ENCODE measurements at places on chromosomes 13 and 19.

DNA sequence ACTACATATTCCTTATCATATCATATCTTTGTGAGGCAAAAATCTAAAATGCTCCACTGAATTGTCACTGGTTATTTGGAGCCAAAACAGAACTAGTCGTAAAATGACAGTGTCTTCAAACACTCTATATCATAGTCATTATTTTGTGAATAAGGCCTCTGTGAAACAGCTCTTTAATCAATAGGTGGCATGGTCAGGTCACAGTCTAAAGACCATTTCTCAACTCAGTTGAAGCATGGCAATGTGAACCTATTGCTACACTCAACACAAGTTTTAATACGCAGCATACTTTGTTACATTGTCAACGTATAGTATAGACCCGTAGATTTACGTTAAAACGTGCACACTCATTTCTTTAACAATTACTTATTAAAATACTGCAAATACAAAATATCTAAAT is 131.3 kb upstream of the PCDH20 start:
- DNase-seq = no peak

- no peak for DNase-seq
These were observed 795.8 kb downstream of the DIAPH3 start for GRCh38 chr13:59367904-59368303.

DNA sequence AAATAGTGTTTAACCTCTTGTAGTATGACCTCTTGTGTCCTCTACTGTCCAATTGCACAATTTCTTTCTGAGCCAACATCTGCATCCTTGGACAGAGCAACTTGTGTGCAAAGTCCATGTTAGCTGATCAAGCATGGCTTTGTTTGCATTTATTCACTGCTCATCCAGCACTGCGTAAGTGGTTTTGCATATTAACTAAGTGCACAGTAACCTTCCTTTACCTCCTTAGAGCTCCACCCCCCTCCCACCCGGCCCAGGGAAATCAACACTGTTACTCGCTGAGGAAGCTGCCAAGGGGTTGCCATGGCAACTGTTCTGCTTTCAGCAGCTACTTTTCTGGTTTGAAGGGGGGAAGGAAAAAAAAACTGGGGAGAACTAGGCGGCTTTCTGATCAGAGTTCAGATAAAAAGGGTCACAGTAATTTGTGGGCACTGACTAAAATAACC is 153.5 kb upstream of the KLF12 start:
- DNase-seq = peak; percentile 68

DNA sequence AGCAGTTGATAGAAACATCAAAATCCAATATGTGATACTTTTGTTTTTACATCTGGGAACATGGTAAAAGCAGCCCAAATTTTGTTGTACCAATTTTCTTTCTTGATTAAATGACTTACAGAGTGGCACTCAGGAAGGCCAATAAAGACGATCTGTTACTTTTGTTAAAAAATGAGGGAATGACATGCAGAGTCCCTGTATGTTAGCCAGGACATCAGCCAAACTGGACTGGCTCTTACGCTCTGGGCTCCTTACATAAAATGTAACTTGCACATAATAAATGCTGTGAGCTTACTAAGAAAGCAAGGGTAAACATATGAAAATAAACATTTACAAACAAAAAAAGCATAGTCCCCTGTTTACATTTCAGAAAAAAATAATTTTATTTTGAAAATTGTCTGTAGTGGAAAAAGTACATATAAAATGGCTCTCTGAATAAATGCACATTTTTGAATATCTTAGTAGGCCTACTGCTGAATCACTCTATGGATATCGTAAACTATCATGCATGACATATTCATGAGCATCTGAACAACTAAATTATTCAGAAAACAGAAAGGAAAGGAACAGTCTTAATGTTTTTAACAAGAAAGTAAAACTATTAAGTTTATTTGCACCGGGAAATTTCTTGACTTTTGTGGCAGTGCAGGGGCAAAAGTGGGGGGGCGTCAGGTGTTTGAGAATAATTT is 534.5 kb downstream of the KCTD12 start:
- no peak for DNase-seq

DNA sequence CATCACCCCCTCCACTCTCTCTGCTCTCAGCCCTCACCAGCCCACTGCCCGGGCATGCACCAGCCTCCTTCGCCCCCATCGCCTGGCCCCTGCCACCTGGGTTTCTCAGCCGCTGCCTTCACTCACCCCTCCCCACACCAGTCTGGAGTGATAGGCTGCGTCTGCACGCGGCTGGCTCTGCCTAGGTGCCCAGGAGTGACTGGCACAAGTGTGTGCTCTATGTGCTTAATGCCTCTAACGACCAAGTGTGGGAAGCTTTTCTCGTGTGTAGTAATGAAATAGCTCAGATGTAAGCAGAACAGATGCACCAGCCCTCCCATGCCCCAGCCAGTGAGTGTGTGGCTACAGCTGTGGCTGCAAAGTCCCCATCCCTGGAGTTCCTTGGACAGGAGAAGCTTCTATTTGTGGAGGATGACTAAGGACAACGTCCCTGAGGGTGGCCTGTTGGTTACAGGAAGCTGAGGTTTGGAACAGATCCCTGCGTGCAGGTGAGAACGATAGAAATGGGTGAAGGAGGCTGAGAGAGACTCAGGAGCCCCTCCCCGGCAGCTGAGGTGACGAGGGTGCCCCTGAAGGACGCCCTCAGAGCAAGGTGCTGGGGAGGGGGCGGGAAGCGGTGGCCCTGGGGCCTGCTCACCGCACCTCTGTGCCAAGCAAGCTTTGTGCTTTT is 35.6 kb downstream of the ATP11A start:
- no peak for DNase-seq

GRCh38 chr19:57560049-57560491 is 407 bp upstream of the ZNF550 start:
- no peak for DNase-seq

GRCh38 chr13:46667687-46668281 is 114.8 kb downstream of the LRCH1 start:
- DNase-seq = no peak

GRCh38 chr13:109707742-109708617 is 78.4 kb downstream of the IRS2 start:
- DNase-seq = no peak

- no peak for DNase-seq
These were observed 121.3 kb upstream of the SPACA7 start for GRCh38 chr13:112254900-112255299.

DNA sequence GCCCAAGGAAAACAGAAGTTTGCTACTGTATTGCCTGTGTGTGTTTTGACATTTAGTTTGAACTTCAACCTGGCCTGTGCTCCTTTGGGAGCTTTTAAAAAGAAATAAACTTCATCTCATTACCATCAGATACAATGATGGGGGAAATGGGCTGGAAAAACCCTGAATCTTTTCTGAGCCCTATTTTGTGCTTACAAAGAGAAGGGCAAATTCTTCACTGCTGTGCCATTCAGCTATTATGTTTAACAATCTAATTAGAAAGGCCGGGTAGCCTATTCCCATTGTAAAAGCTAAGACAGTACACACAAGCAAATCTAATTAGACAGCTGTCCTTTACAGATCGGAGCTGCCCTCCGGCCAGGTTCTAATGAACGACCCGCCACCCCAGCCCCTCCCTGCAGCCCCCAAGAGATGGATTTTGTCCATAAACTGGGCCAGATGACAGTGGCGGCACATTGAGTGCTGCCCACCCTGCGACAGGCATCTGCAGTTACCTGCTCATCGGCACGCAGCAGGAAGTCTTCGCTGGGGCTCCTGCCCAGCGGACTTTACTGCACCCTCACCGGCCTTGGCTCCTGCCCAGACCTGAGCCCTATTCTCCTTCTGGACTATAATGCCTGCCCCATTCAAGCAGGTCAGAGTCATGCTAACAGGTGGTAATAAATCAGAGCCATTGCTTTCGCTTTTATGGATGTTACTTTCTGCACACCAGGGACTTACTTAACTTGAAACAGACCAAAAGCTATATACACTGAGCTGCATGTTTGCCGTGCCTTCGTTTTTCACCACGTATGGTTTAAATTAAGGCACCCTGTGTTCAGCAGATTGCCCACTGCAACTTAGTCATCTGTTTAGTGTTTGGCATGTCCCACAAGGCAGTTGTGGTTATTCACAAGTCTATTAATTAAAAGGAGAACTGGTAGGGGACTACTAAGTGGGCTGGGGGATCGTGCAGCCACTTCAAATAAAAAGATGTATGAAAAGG is 549.6 kb downstream of the FGF9 start:
- DNase-seq = no peak

GRCh38 chr19:54888239-54888638 is 14.2 kb downstream of the FCAR start:
- no peak for DNase-seq

GRCh38 chr13:27053902-27054595 is 117.6 kb downstream of the USP12 start:
- no peak for DNase-seq

GRCh38 chr13:29418026-29418425 is 177.5 kb downstream of the SLC7A1 start:
- no peak for DNase-seq

- no peak for DNase-seq
These were observed 526.1 kb downstream of the KLF12 start for GRCh38 chr13:73608157-73608516.

GRCh38 chr19:15316498-15316897 is 15.8 kb downstream of the BRD4 start:
- DNase-seq = no peak

DNA sequence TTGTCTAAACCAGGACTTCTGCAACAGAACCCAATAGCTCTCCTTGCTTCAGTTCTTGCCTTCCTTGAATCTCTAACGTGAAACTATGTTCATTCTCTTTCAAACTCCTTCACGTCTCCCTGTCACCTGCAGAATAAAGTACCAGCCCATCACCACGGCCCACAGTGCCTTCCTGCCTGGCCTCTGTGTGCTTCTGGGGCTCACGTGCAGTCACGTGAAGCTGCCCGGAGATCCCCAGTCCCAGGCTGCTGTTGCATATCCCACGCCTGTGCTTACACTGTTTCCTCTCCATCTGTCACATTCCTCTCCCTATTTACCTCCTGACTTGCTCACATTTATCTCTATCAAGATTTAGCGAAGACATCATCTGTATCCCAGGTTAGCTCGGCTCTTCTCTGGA is 102.8 kb downstream of the STARD13 start:
- no peak for DNase-seq

GRCh38 chr13:68214691-68215415 is 984.7 kb upstream of the PCDH9 start:
- no peak for DNase-seq

DNA sequence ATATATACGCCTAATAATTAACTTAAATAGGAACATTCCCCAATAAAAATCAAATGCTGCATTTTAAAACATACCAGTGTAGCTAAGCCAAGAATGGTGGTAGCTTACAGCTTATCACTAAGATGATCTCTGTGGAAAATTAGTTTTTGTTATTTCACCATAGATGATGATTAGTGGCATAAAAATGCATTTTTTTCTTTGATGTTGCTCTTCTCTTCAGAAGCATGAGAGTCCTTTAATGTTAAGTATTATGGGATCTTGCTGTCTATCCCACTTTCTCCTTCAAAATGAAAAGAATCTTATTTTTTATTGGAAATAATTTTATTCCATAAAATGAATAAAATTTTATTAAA is 731.0 kb downstream of the SLITRK1 start:
- DNase-seq = no peak

- DNase-seq = no peak
These were observed 18.7 kb downstream of the CAPS start for GRCh38 chr19:5932609-5933262.

DNA sequence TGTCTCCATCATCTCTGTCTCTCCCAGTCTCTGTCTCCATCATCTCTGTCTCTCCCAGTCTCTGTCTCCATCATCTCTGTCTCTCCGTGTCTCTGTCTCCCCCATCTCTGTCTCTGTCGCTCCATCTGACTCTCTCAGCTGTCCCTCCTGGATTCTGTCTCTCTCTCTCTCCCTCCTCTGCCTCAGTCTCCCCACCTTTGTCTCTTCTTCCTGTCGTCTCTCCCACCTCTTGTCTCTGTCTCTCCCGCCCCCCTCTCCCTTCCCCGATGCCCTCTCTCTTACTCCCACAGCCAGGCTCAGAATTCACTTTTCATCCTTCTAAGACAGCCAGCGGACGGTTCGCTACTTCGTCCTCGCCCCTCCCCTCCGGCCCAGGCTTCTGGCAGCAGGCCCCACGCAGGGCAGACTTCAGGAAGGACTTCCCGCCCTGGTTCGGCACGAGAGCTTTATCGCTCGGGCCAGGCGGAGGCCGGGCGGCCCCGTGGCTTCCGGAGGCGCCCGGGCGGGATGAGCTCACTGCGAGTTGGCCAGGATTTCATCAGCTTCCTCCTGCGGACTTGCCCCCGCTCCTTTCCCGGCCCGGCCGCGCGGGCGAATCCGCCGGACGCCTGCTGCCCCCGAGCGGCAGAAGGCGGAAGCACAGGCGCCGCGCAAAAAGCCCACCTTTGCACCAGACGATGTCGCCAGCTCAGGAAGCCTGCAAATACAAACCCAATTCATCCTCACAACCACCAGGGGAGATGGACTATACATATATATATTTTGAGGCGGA is 12.4 kb upstream of the CCDC9 start:
- peak; percentile 83 for DNase-seq

DNA sequence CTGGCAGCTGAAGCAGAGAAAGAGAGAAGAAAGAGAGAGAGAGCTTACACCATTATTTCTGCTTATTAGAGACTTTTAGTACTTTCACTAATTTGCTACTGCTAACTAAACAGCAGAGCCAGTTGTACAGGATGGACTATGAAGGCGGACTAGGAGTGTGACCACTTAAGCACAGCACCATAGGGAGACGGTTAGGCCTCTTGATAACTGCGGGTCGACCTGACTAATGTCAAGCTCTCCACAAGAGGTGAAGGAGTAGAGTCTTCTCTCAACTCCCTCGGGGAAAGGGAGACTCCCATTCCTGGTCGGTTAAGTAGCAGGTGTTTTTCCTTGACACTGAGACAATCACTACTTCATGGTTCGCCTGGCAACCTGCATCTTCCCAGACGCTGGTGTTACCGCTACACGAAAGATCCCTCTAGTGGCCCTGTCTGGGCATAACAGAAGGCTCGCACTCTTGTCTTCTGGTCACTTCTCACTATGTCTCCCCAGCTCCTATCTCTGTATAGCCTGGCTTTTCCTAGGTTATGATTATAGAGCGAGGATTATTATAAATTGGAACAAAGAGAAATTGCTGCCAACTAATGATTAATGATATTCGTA is 5.3 kb upstream of the PSG7 start:
- DNase-seq = no peak

DNA sequence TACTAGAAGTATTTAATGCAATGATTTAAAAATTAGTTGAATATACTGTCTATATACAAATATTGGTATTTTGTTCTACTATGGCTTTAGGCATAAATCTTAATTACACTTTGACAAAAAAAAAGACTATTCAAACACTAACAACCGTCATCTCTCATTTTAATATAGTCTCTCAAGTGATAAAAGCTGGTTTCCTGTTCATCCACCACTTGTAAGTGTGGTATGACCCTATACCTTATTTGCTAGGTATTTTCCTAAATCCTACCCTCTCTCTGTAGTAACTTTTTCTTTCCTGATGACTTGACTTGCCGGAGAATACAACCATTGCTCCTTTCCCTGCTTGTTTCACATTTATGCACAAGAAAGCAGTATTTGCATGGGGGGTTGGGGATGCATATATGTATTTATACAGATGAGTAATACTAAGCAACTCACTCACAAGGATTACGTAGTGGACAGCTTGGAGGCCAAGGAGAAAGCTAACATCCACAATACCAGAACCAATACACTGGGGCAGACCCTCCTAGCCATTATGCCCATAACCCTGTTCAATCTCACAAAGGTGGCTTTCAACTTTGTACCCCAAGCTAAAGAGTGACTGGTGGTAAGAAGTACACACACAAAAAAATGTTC is 12.7 kb upstream of the EFNB2 start:
- DNase-seq = no peak
